Stimulated activated CD8-positive, alpha-beta memory T cell treated with anti-CD3 and anti-CD28 coated beads, Interleukin-4, amount 100 ng/mL, for 1 hour (primary cell): ENCODE measurements at places on chromosomes 5 and 9.

DNA sequence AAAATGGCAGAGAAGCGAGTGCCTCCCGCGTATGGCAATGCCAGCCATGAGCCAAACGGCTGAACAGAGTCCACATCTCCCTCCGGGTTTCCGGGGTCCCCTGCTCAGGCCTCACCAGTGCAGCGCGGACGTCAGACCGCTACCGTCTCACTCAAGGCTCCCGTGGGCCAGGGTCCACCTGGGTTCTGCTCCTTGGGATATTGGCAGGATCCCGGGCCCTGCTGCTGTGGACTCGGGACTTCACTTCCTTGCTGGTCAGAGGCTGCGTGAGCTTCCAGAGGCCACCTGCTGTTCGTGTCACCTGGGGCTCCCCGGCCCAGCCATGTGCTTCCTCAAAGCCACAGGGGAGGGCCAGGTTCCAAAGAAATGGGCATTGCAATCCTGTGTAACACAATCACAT, 38.4 kb upstream of the CLPTM1L start:
- DNase-seq, result no peak

DNA sequence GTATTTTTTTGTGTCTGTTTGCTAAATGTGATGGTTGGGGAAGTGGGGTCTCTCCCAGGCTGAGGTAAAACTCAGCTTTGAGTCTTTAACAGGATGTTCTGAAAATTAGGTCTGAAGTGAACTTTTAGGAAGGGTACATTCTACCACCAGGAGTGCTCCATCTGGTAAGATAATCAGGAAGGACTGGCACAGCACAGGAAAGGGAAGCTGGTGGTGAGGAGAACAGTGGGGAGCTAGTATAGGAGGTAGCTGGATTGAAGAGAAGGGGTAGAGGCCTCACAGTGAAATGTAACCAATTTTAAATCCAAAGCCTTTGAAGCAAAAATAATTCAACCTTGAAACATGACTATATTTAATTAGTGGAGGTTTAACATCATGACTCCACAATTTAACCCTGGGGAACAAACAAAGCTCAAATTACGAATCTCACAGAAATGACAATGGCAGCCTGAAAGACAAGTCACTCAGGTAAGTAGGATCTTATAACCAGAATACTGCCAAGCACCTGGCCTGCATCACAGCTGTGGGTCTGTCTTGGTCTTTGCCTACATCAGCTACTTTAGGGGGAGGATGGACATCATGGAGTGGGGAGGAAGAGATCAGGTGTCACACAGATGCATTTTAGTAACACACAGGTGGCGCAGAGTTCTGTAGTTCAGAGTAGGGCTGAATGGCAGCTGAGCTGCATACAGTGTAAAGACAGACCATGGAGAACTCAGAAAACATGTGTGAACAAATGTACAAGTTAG, 445.3 kb downstream of the DMRT2 start:
- no peak for DNase-seq

- DNase-seq, result no peak
These were observed 5.8 kb upstream of the BICD2 start for GRCh38 chr9:92770360-92770995.

DNA sequence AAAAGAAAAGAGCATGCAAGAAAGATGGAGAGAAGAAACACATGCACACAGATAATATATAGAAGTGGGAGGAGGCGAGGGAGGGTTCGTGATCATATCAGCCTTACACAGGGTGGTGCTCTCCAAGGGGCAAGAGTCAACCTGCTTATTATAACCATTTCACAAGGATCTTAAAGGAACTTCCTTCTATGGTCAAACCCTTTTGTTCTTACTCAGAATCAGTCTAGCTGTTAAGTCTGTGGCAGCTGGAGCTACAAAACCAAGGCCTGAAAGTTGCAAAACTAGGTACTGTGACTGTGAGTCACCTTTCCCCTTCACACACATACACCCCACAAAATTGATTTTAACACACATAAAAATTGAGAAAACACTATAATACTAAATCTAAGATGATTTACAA, 18.5 kb upstream of the ERMP1 start:
- no peak for DNase-seq

DNA sequence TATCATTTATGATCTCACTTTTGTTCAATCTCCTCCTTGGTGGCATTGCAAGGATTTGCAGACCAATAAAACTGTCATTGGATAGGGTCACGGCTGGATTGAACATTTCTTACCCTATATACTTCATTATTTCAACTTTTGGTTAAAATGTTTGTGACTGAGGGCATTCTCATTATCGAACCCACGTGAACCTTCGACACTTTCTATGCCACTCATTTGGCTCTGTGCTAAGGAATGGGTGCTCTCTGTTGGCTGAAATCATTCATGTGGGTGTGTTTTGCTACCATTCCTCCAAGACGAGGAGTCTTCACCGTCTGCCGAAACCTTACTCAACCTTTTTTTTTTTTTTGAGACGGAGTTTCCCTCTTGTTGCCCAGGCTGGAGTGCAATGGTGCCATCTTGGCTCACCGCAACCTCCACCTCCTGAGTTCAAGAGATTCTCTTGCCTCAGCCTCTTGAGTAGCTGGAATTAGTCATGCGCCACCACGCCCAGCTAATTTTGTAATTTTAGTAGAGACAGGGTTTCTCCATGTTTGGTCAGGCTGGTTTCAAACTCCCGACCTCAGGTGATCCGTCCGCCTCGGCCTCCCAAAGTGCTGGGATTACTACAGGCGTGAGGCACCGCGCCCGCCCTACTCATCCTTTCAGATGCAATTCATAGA, 62.5 kb downstream of the CSNK1A1 start:
- DNase-seq, result no peak

GRCh38 chr9:77435688-77436087, 212.4 kb downstream of the GNA14 start:
- no peak for DNase-seq

GRCh38 chr5:64144425-64145215, 21.0 kb upstream of the RNF180 start:
- DNase-seq, result no peak
